Stimulated activated CD8-positive, alpha-beta memory T cell treated with anti-CD3 and anti-CD28 coated beads, Interleukin-4, amount 100 ng/mL, for 1 hour (primary cell): ENCODE measurements at places on chromosomes 2 and 18.

DNA sequence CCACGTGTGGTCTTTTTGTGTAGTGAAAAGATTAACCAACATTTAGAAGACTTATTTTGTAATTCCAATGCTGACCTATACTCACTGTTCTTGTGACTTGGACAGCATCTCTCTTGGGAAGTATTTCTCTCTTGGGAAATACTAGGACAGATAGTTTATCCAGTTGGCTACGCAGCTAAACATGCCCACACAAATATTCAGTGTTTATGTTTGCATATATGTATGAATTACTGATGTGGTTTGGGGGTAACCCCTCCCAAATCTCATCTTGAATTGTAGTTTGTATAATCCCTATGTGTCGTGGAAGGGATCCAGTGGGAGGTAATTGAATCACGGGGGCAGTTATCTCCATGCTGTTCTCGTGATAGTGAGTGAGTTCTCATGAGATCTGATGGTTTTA lies 2062.3 kb upstream of the CELF4 start:
- DNase-seq: no peak

- DNase-seq: no peak
These were observed 182.1 kb downstream of the CYP26B1 start for GRCh38 chr2:71965530-71965929.

DNA sequence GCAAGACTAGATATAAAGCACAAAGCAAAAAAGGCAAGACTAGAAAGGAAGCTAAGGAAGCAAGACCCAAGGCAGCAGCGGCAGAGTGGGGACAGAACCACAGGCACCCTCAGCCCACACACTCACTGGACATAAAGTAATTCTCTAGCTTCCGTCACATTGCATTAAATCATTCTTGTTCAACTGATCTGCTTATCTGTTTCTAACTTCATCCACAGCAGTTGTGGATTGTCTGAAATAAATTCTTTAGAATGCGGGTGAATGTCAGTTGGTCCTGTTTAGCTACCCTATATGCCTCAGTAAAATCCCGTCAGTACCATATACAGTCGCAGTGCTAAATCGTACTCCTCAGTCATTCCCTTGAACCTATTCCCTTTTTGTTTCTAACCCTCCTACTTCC lies 183.2 kb upstream of the SLC39A10 start:
- no peak for DNase-seq

DNA sequence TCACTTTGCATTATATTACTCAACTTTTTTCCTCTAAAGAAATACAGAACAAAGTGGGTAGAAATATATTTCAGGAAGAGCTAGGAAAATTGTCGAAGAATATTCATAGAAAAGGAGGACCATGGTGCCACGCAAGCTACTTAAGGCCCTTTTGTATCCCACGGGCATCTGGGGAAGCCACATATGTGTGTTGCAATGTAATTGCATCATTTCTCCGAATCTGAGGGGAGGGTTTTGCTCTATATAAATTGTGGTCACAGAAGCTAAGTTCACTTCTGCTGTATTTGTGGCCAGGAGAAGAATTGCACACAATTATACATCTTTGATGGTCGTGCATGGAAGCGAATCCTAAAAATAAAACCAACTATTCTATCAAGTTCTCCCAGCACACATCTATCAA lies 360.3 kb downstream of the IRS1 start:
- DNase-seq: no peak
